Cerebellar nuclear complex (tissue), 1 donor: ENCODE measurements at places on chromosomes 12 and 14.

DNA sequence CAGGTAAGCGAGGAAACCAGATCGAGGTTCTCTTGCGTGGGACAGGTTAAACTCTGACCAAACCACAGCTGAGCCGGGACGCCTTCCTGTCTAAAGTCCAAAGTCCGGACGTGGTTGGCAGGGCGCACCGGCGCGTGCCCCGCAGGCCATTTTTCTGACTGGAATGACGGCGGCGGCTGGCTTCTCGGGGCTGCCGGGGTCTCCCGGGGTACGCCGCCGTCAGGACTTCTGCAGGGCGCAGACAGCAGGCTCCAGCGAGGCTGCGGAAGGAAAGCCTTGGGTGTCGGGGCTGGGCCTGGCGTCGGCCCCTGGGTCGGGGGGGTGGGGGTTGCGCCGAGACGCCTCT, 32.8 kb downstream of the MIA2 start:
- peak; percentile 16 for DNase-seq

DNA sequence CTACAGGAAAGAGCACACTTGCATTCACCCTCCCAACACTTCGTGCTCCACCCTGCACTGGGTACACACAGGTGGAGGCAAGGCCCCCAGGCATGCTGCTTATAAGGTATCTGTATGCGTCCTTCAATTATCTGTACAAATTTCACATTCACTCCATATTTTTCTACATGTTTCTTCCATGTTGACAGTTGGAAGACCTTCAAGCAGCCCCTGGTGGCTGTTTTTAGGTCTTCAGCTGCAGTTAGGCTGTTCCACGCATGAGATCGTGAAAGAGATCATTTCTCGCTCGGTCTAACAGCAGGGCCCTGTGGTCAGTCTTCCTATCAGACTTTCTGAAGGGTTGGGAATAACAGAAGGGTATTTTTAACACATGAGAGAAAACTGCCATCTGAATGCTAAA, 47.1 kb downstream of the PLXNC1 start:
- DNase-seq: no peak

DNA sequence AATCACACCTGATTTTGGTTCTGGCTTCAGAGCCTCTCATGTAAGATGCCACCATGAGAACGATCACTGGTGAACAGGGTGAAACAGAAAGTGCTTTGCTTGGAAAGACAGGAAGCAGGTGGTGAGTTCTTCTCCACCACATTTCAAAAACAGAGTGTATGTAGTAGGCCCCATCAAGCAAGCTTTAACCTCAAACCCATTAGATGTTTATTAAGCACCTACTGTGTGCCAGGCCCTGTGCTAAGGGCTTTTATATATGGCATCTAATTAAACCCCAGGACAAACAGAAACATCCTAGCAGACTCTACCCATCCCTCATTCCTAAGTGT, 47.8 kb upstream of the MED13L start:
- DNase-seq: no peak

- DNase-seq: no peak
Observed at GRCh38 chr14:100577986-100578431, 9.2 kb downstream of the BEGAIN start.

GRCh38 chr14:106201376-106201775, 675.0 kb downstream of the TMEM121 start:
- no peak for DNase-seq

DNA sequence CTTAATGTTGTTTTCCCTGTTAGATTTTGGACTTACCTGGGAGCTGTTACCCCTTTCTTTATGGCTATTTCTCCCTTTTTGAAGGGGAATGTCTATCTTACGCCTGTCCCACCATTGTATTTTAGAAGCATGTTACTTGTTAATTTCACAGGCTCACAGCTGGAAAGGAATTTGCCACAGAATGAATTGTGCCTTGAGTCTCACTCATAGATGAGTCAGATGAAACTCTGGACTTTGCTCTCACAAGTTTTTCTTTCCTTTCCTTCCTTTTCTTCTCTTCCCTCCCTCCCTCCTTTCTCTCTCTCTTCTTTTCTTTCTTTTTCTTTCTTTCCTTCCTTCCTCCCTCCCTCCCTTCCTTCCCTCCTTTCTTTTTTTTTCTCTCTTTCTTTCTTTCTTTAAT, 9.3 kb upstream of the ATF7IP start:
- DNase-seq: no peak

GRCh38 chr14:96978525-96979272, 181.5 kb downstream of the VRK1 start:
- no peak for DNase-seq

DNA sequence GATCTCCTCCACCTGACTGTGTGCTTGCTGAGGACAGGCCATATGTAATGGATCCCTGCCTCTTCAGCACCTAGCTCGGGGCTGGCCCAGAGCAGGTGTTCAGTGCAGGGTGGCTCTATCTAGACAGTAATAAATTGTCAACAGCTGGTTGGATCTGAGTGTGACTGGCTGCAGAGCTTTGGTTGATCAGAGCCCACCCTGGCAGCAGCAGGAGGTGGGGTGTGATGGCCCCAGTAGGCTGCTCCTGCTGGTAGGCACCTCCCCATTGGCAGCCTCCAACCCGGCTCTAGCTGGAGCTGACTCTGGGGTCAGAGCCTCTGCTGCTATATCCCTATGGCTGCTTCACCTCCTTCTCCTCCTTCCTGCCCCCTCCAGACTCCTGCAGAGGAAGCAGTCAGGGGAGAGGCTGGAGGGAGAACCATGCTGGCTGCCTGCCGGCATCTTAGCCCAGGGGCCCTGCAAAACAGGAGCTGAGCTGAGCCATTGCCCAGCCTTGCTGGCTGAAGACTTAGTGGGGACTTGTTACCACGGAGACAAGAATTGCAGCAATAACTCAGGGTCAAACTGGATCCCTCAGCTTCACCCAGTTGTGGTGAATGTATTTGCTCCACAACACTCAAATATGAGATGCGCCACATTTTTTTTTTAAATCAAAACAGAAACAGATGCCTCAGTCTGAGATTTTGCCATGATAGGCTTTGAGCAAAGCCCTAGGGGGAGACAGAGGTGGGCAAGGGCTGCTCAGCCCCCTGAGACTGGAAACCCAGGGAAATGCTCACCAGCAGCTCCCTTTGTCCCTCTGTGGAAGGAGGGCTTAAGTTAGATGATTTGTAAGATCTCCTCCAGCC, 22.2 kb downstream of the TMEM63C start:
- DNase-seq: no peak

- no peak for DNase-seq
Observed at GRCh38 chr14:35699791-35700444, 109.2 kb downstream of the RALGAPA1 start.

DNA sequence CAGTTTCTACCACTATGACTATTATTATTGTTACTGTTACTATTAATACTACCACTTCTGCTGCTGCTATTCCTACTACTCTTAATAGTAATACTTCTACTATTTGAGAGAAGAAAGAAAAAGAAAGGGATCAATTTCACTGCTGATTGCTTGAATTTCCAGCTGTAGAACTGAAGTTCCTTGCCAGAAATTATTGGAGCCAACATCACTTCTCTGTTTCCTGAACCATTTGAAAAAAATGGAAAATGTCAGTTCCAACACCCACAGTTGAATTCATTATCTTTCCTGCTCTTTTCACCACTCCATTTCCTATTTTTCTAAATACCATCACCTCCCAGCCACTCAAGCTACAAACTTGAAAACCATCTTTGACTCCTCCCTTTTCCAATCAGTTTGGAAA, 54.1 kb upstream of the PIK3C2G start:
- no peak for DNase-seq

- no peak for DNase-seq
Observed at GRCh38 chr12:15650399-15651128, 138.6 kb downstream of the EPS8 start.

DNA sequence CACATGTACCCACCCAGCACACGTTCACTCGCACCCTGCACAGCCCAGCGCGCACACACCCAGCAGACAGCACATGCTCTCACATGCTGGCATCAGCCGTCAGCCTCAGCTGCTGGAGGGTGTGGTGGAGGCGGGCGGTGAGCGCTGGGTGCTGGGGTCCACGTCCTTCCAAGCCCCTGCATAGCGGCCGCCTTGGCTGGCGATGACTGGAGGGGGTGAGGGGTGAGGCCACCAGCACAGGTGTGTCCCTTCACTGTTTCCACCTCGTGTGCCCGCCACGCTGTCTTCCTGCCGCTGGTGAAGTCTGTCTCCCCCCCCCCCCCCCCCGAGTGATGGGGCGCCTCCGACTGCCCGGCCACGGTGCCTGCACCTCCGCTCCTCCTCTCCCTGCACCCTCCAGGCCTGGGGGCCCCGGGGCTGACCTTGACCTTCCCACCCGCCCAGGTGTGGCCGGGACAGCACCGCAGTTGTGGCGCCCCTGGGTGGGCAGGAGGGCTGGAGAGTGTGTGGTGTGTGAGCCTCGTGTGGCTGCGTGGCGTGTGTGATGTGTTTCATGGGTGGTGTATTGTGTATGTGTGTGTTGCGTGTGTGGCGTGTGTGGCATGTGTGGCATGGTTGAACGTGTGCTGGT, 37.4 kb downstream of the NOC4L start:
- DNase-seq: no peak

DNA sequence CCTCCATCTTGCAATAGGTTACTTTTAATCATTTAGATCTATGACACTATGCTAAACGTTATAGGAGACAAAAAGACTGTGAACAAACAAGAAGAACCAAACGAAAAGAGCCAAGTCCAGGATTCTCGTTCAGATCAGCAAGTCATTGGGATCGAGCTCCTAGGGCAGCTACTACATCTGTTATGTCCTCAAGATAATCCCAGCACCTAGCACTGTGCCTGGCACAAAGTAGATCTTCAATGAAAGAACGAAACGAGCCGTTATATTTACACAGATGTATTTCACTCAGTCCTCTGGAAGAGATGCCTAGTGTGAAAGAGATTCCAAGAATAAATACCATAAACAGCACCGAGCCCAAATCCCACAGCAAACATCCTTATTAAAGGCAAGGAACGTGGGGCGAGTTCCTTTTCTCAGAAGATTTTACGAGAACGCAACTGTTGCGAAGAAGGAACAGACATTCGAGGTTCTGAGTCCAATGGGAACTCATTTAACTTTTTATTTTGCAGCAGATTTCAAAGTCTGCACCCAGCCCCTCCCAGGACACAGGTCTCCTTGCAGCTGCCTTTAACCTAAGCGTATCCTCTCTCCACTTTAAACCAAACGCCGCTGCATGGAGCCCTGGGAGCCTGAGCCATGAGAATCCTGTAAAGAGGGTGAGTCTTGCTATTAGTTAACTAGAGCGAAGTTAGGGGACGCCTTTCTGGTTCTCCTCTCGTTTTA, 544 bp upstream of the TDP1 start:
- DNase-seq: no peak

DNA sequence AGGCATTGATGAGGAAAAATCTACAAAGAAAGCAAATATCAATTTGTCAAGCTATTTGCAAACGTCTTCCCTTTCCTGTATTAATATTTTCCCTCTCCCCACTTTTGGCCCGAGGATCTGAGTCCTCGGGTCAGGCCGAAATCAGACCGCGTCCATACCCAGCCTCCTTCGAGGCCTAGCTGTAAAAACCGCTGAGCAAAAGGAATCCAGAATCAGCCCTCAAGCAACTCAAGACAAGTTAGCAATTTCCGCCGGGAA, 353 bp upstream of the MAPK1IP1L start:
- no peak for DNase-seq

GRCh38 chr14:48504921-48505320, 829.5 kb upstream of the MDGA2 start:
- no peak for DNase-seq

DNA sequence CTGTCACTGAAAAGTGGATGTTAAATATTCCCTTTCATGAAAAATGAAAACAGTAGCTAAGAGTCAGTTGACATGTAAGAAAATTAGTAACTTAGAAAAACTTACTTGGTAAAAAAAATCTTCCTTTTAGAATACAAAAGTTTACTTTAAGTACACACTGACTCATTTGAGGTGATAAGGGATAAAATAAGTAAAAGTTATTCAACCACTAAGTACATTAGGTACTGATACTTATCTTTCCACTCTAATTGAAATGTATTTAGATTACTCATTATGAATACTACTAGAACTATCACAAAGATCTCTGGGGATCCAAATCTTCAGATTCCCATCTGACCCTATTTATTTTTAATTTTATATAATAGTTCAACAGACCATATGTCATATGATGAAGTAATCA, 12.2 kb downstream of the SYCP3 start:
- DNase-seq: no peak

DNA sequence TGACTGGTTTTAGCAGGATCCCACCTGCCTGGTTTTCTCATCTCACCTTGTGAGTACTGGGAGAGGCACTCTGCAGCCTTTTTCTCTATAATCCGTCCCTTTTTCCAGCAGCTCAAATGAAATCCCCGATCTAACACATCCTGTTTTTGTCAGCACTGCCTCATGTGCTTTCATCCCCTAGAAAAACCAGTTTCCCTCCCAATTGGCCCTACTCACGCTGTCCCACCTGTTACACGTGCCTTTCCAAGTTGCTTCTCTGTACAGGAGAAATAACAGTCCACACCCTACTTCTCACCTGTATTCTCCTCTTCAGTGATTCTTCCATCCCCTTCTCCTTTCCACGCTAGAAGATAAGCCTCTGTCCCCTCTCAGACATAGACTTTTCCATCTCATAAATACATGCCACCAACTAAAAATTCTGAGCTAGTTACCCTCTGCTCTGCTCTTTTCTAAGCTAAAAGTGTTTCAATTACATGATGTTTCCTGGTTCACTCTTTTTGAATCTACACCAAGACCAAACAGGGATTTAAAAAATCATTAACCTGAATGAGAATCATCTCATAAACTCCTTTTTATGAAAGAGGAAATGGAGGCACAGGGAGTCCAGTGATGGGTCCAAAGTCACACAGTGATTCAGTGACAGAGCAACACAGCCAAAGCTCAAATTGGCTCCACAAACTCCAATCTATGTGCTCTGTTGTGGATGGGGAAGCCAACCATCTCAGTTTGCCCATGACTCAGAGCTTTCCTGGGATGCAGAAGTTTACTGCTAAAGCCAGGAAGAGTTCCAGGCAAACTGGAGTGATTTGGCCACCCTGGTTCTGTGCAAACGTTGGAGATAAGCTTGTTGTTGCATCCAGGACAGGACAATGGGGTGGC, 240.0 kb upstream of the TMEM132C start:
- no peak for DNase-seq

DNA sequence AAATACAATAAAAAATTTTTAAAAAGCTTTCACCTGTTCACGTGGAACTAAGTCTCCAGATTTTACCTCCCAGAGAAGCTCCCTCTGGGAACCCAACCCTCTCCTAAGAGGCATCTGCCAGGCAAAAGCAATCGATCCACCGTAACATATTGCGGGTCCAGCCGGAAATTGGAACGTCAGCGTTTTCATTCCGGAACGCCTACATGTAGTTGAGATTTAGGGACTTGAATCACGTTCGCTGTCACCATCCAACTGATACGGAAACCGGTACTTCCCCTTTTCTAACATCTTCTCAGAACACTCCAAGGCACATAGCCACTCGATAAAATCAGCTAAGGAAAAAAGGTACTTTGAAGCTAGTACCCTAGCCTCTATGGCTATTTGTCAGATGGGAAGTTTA, 70.3 kb downstream of the COX16 start:
- no peak for DNase-seq
